ENCODE measurements at places on chromosomes 4 and X.

DNA sequence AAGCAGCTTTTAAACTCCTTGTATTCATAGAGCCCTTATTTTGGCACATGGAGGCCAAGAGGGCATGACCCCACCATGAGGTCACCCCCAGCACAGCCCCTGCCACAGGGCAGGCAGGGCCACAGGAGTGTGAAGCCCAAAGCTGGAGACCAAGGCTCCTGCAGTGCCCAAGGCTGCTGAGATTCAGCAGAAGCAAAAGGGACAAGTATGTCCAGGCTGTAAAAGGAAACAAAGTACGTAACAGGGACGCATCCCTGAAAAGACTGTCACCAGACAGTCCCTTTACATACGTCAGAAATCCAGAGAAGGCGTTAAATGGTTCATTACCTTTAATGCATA, 18.9 kb downstream of the GAK start:
- no peak for DNase-seq

DNA sequence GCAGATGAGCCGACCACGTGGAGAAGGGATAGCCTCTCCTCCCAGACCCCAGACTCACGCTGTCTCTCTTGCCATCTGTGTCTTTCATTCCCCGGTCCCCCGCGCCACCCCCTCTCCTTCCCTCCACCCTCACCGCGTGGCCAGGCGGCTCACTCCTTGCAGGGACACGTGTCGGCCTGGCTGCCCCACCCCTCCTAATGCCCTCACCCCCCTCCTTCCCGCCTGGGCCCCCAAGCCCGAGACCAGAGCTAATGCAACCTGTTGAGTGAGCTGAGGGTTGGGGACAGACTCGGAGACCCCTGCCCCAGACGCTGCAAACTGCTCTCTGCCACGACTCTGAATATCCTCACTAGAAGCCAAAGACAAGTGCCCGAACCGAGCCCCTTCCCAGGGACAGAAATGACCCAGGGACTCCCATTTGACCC, 1.8 kb downstream of the SLC38A5 start:
- DNase-seq: peak; percentile 96

GRCh38 chr4:6999172-7000086, 43.7 kb upstream of the TADA2B start:
- no peak for DNase-seq

- DNase-seq: no peak
Measured at GRCh38 chr4:53169695-53170617, 195.9 kb downstream of the SCFD2 start.

GRCh38 chr4:4694296-4694772, 152.5 kb upstream of the STX18 start:
- peak; percentile 23 for DNase-seq

DNA sequence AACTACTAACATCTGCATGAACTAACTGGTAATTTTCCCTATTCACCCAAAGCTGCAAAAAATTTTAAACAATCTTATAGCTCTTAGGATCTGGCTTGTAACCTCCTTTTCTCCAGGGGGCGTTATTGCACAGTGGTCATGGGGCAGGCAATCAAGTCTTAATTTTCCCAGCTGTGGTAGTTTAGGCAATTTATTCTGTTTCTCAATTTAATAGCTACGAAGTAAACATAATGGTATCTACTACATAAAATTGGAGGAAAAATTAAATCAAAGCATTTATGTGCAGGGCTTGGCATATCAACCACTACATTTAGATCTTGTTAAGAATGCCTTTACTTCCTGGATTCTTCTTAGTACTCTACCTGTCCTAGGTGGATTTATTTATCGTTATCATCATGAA, 137.4 kb upstream of the GUCY1A1 start:
- peak; percentile 18 for DNase-seq

DNA sequence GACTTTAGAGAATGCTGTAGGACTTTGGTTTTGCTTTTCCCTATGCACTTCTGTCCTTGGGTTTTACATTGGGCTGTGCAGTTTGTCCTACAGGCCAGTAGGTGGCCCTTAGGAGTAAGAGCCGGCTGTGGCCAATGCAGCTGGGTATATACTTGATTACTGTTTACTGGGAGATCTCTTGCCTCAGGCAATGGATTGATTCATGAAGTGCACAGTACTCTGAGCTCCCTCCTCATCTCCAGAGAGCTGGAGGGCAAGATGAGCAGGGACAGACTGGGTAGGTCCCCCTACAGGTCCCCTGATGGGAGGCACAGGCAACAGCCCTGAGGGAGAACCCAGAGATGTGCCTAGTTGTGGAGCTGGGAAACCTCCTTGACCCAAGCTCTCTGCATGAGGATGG, 103.8 kb upstream of the QRFPR start:
- peak; percentile 63 for DNase-seq

DNA sequence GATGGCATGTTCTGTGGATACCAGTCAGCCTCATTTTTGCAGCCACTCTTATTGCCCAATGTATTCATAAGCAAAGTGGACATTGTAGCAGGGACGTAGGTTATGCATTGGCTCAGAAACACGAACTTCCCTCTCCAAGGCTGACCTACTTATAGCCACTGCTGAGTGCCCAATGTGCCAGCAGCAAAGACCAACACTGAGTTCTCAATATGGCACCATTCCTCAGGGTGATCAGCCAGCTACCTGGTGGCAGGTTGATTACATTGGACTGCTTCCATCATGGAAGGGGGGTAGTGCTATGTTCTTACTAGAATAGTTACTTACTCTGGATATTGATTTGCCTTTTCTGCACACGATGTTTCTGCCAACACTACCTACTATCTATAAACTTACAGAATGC, 306.9 kb downstream of the KCNIP4 start:
- no peak for DNase-seq

- no peak for DNase-seq
Measured at GRCh38 chrX:1112321-1112720, 100.1 kb downstream of the CRLF2 start.

DNA sequence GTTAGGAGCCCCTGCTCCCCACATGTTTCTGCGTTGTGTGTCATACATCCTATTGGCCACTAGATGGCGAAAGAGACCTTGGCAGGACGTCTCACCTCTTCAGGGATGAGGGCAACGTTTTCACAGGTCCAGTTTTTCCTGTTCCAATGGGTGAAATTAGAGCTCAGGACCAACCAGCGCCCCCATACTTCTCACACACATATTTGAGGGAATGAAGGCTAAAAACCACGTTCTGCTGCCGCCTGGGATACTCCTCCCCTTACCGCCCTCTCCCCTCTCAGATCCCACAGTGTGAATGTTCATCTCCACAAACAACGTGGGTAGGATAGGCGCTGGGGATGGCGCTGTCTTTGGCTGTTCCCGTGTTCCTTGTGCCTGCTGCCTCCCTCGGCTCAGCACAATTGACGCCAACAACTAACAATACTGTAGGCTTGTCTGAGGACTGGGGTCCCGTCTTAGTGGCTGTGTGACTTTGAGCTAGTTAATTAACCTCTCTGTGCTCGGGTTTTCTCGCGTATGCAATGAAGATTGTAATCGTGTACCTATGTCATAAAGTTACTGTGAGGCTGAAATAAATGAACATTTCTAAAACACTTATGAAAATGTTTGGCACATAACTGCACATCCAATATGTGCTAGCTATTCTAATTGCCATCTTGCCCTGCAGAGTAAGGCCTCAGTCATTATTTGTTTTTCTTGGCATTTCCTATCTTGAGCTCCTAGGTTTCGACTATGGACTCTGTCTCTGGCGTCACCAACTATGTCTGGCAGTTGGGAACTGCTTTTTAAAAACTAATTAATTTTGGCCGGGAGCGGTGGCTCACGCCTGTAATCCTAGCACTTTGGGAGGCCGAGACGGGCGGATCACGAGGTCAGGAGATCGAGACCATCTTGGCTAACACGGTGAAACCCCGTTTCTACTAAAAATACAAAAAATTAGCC, 181.3 kb upstream of the STK26 start:
- DNase-seq: peak; percentile 76

DNA sequence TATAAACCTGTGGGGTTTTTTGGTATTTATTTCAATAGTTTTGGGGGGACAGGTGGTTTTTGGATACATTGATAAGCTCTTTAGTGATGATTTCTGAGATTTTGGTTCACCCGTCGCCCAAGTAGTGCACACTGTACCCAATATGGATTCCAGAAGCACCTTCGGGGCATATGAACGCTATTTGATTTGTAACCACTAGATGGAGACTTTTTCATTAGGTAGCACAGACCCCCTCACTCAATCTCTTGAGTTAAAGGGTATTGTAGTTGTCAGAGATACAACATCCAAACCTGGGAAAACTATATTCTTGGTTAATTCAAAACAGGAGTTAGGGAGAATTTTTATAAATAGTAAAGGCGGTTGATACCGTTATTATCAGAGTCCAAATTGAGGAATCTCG, 79.8 kb downstream of the SPANXN3 start:
- DNase-seq: peak; percentile 61

DNA sequence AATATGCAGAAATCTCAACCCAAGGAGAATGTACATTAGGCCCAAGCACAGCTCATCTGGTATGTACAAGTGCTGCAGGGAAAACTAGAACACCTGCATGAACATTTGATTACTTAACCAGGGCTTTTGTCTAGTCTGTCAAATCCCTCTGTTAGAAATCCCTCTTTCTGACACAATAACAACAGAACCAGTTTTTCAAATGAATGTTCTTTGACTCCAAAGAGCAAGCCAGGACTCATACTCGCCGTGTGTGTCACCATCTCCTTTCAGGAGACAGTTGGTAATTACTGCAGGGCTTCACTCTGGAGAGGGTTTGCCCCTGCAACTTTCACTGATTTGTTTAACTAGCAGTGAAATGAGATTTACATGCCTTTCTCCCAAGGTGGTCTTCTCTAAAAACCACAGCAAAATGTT, 143.0 kb upstream of the FAM241A start:
- DNase-seq: no peak

- DNase-seq: no peak
Measured at GRCh38 chr4:123826896-123827295, 430.3 kb downstream of the SPRY1 start.

DNA sequence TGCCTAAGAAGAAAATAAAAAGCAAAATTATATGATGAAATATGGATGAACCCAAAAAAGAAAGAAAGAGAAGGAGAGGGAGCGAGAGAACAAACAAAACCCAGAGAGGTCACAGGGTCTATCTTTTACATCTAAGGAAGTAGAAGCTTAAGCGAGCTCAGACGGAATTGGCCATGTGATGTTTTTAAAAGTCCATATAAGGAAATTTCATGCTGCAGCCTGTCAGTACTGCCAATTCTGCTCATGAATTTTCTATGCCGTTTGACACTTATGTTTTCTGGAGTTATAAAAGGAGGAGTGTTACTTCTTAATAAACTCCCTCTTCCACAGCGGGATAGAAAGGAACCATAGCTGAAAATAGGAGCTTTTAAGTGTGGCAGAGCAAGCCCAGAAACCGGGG, 32.9 kb upstream of the DCX start:
- DNase-seq: no peak

GRCh38 chr4:147325571-147325981, 155.3 kb upstream of the EDNRA start:
- no peak for DNase-seq

DNA sequence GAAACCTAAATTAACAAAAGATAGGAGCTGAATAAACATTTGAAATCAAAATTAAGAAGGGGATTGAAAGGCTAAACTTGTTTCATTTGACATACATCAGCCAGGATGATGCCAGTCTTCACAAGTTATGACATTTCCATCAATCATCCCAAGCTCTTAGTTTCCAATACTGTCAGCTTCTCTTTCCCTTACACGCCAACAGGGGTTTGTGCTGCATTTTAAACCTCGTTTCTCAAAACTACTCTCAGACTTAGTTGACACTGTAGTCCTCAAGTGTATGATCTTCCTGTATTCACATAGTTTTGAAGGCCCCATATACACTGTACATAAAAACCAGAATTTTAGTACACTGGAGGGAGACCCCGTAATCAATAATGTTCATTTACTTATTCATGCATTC, 840 bp upstream of the P2RY10 start:
- no peak for DNase-seq

DNA sequence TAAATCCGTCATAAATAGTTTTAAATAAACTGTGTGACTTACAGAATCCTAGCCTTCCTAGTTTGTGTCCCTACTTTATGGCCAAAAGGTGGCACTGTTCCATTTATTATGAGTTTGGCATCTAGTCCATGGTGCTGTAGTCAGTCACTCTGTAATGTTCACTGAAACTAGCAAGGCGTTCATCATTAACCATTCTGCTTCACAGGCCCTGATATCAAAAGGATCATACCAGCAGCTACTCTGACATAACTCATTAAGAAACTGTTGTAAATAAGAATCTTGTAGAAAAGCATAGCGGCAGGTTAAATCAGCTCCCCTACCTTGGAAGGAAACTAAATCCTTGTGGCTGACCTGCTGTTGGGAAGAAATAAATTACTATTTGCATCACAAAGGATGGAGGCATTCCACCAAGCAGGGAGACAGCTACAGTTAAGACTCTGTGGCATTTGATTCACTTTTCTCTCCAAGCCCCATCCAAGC, 919.6 kb upstream of the DIAPH2 start:
- peak; percentile 61 for DNase-seq

- no peak for DNase-seq
Measured at GRCh38 chr4:55820279-55820678, 689 bp downstream of the EXOC1L start.

GRCh38 chr4:91057871-91058270, 930.7 kb downstream of the CCSER1 start:
- no peak for DNase-seq

- no peak for DNase-seq
Measured at GRCh38 chr4:116343809-116344208, 741.6 kb downstream of the TRAM1L1 start.

All from NCI-H82 (cell line).